ENCODE measurements at places on chromosomes 11 and 22.

DNA sequence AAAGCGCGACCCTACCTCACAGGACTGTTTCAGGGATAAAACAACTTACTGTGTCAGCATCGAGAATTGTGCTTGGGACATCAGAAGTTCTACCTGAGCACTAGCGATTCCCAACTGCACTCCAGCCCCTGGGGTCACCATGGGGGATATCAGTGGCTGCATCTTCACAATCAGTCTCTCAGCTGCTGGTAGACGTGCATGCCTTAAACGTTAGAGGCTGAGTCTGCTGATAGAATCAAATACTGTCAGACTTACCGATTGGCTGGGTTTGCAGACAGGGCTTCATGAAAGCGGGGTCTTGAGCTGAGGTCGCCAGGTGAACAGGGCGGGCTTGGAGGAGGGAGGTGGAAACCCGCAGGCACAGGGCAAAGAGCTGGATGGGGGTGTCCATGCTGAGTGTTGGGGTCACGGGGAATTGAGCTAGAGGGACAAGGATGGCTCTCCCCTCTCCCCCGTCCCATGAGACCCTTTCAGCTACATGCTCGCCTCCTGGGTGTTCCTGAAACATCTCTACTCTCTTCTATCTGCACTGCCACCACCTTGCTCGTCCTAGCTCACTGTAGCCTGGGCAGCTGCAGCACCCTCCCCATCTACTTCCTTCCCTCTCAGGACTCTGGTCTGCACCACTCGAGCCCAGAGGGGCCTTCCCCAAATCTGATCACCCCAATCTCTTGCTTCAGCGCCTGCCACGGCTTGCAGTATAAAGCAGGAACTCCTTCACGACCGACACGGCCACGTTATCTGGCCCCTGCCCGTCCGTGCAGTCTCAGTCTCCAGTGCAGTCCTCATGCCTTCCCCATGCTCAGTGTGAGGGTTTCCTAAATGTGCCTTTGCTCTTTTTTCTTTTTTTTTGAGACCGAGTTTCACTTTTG lies 43.5 kb downstream of the ST14 start:
- no peak for DNase-seq

DNA sequence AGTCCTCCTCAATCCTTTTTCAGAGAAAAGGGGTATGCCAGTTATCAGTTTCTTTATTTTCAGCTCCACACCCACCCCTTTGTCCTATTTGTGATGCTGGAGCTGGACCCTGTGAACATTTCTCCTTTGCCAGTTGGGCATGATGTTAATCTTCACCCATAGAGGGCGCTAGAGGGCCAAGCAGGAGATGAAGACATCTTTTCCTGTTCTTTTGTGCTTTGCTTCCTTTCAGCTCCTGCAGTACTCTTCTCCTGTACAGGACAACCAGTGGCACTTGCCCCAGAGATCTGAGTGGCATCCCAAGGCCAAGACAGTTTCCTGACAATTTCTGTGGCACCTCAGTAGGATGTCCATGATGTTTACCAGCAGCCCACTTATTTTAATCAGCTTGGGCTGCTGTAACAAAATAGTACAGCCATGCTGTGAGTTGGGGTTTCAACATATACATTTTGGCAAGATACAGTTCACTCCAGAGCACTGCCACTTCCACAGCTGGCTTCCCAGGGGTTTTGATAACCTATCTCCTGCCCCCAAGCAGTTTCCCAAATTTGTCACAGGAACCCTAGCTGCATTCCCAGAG lies 4.6 kb downstream of the SAA2 start:
- DNase-seq, result peak; percentile 68

- peak; percentile 12 for DNase-seq
Measured at GRCh38 chr11:65651589-65652510, 10.9 kb downstream of the RELA start.

DNA sequence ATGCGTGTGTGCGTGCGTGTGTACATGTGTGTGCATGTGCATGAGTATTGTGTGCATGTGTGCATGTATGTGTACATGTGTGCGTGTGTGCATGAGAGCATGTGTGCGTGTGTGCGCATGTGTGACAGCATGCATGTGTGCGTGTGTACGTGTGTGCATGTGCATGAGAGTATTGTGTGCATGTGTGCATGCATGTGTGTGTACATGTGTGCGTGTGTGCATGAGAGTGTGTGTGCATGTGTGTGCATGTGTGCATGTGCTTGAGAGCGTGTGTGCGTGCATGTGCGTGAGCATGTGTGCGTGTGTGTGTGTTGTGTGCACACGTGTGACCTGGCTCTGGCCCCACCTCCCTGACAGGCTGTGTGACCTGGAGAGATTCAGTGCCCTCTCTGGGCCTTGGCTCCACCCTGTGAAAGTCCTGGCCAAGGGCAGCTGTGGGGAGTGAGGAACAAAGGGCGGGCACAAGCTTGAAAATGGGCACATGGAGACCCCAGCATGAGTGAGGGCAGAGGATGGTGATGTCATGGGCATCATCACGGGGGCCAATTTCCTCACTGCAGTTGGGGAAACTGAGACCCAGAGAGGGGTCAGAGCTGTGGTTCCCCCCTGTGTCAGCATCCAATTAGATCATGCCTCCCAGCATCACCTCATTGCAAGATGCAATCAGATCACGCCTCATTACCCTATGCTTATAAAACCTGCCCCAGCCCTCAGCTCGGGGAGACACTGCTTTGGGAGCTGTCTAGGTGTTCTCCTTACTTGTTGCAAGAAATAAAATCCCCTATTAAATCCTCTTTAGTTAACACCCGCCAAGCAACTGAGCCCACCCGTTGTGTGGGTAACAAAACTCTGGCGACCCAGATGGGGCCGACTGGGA lies 658 bp downstream of the ACY3 start:
- DNase-seq, result no peak

DNA sequence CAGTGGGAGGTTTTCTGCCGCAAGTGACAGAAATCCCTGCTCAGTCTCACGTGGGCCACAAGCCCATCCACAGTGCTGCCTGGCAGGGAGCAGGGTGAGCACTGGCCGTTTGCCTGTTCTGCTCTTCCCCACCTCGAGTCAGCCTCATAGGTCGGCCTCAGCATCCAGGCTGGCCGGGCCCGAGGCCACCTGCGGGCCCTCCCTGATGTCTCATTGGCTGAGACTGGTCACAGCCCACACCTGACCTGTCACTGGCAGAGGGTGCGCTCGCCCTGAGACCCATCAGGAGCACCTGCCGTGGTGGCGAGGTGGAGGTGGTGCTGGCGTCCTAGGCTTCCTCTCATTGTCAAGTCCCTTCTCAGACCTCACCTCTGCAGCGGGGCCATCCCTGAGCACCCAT lies 72.1 kb downstream of the ELFN2 start:
- no peak for DNase-seq

All from fibroblast of upper back skin (primary cell).